ENCODE measurements at places on chromosomes 16 and 17. TPM values are rescaled to one million over a fixed set of nuclear protein-coding genes. Genes with fewer than 3 reads are reported as not detected.

DNA sequence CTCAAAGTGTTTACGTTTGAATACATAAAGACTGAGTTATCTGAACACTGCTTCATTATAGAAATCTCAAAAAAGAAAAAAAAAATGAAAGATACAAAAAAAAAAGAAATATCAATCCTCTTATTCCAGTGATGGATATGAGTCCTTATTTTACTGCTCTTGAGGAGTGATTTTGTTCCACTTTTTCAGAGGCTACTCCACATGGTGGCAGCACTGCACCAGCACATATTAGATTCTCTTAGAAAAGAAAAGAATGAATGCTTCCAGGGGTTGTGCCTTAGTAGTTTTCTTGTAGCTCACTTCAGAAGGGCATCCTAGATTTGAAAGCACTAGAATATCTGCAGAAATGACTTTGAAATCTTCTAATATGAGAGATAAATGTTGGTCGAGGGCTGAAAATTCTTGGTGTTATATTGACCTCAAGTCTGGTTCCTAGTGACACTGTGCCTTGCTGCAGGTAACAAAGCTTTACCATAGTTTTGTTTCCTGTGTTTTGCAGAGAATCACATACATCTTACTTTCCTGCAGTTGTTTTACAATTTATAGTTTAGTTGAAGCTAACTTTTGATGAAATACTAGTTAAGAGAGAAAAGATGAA lies 25.9 kb downstream of the AP2B1 start:
- DNase-seq, result peak; percentile 72

GRCh38 chr17:34589120-34589965 lies 10.0 kb downstream of the TMEM132E start:
- no peak for DNase-seq

- DNase-seq, result no peak
Measured at GRCh38 chr17:80512233-80512632, 32.4 kb upstream of the RPTOR start.

GRCh38 chr16:89721546-89722391 lies 432 bp downstream of the ZNF276 start:
- peak; percentile 50 for DNase-seq

DNA sequence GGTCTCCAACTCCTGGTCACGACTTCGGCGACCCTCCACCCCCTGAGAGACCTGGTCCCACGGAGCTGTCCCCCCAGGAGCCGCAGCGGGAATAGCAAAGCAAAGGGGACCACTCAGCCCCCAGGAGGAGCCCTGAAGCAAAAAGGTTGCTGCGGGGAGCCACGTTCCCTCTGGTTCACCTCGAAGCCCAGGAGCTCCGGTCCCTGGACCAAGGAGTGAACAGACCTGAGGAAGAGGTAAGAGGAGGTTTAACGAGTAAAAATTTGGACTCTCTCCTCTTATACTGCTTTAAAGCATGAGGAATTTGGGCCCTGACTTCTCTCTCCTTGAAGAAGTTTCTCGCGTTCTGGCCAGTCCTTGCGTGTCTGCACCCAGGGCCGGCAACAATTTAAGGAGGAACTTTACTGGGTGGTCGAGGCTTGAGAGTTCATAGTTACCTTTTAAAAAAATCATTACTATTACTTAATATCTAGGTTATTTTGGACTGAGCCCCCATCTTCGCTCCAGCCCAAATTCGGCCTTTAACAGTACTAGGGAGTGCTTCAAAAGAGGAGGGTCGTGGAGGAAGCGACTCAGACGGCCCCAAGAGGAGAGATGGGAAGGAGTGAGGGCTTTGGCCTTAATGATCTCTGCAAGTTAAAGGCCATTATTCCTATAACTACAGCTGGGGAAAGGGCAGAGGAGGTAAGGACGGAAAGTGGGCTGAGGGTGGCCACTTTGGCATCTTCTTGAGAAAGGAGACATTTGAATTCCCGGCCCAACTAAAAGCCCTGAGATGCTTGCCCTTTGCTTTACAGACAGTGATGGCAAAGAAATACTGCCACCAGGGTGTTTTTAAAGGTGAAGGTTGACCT lies 16.9 kb upstream of the HOXB9 start:
- DNase-seq, result no peak

GRCh38 chr16:69049603-69050375 lies 55.7 kb upstream of the HAS3 start:
- DNase-seq, result no peak

The TBC1D16 gene
- 11.0 TPM for total RNA-seq

The HCRT gene
- total RNA-seq, result not detected

The DRC7 gene
- 62.7 TPM for total RNA-seq

The MT1F gene
- total RNA-seq, result 3.6 TPM

The GGT6 gene
- total RNA-seq, result 3.8 TPM

Measured in testis (tissue), 5 donors.